Hematopoietic multipotent progenitor cell treated with erythropoietin and hydrocortisone succinate and interleukin-3 and kit ligand, for 15 days (in vitro differentiated cells): ENCODE measurements at places on chromosomes 11 and 22.

GRCh38 chr11:76782531-76783293 is 444 bp upstream of the TSKU start:
- peak; percentile 78 for DNase-seq

- no peak for DNase-seq
These were observed 68.1 kb downstream of the LIF start for GRCh38 chr22:30178181-30179126.

GRCh38 chr11:96905663-96906062 is 515.9 kb downstream of the JRKL start:
- DNase-seq = no peak

GRCh38 chr22:46540874-46541273 is 3.5 kb upstream of the CELSR1 start:
- DNase-seq = no peak

DNA sequence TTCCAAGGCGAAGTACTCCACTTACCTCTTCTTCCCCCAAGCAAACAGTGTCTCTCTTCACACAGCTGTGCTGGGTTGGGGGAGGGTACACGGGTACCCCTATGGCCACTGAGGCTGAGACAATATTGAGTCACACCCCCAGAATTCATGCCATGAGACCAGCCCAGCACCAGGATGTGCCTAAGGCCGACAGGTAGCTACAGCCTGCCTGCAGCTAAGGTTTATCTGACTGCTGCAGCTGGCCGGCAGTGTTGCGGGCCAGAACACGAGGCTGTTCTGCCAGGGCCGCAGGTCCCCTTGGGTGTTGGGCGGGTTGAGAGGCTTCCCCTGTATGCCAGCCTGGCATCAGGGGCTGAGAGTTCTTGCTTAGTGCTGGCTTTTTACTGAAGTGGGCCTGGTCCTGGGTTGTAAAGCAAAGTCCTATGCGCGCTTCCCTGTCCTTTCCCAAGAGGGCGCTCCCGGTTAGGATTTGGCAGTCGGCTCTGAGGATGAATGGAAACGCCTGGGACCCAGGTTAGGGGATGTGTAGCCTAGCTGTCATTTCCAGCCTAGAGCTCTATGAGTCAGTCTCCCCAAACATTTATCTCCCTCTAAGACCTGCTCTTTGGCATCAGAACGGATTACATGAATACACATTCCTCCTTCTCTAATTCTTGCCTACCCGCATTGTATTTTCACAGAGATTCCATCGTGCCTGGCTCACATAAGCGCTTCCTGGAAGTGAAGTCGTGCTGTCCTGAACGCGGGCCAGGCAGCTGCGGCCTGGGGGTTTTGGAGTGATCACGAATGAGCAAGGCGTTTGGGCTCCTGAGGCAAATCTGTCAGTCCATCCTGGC is 7.1 kb downstream of the USP18 start:
- peak; percentile 30 for DNase-seq

DNA sequence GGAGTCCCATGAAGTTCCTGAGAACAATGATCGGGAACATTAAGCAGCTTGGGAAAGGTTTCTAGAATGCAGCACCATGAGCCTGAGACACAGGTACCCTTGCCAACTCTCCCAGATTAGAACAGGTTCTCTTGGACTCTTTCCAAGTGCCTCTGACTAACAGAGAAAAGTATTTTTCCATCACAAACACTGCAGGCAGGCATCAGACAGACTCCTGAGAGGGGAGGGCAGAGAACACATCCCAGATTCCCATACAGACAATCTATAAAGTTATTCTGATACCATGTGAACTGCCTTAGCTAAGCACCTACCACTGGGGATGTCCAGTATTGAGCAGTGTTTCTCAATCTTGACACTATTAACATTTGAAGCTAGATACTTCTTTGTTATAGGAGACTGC is 27.3 kb downstream of the SERGEF start:
- no peak for DNase-seq

GRCh38 chr11:88259431-88259830 is 78.1 kb downstream of the CTSC start:
- DNase-seq = no peak

- DNase-seq = no peak
These were observed 843.0 kb downstream of the TBC1D22A start for GRCh38 chr22:47605441-47605840.

DNA sequence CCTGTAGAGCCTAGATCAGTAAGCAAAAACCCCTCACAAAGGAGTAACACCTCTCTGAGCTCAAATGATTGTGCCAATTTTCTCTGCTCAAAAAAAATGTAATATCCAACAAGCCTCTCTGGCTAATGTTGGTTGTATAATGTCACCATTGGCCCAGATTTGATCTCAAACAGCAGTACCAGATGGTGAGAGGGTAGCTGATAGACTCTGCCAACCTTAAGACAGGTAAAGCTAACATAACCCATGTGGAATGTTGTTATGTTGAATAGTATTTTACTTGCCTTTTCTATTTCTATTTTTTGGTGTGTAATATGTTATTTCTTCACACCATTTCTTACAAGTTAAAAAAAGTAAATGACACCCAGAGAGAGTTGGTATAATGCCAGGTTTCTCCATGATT is 166.7 kb upstream of the GUCY1A2 start:
- DNase-seq = no peak

DNA sequence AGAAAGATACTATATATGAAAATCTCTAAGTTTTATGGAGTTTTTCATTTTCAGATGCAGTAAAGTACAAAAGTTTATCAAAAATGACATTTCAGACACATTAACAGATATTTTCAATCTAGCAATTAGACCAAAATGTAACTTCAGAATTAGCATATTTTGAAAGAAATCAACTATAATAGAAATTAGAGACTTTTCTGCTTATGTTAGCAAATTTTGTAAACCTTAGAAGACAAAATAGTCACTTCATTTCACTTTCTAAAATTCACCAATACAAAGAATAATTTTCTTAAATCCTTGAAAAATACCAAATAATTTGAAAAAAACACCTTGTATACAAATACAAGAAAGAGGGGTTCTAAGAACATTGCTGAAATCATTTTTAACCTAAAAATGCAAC is 135.8 kb upstream of the FIBIN start:
- DNase-seq = no peak

- DNase-seq = no peak
These were observed 806.3 kb downstream of the BRD1 start for GRCh38 chr22:49021131-49021925.

DNA sequence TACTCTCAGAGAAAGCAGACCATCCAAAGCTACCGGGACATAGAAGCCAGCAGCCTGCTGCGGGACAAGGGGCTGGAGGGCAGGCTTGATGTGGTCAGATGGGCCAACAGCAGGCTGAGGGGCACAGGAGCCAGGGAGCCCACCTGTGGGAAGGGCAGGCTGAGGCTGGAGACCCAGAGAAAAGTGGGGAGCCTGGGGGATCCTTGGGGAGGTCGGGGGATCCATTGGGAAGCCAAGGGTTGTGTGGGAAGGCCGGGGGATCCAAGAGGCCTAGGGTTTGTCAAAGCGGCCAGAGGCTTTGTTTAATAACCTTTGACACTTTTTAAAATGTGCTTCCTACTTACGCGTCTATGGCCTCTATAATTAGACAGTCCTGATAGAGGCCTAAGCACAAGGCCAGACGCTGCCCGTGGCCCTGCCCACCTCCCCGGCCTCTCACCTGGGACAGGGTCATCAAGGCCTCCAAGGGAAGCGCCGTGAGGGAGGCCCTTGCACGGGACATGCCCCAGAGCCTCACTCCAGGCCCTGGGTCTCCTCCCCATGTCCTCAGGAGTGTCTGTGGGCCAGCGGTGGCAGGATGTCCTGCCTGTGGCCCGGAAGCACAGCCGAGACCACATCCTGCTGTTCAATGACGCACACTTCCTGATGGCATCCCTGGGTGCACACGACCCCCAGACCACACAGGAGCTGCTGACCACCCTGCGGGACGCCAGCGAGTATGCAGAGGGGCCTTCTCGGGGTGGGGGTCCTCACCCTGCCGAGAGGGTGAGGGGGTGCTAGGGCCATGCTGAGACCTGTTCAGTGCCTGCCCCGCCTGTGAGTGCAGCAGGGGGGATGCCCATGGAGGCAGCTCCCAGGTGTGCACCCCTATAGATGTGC is 8.6 kb upstream of the GTSE1 start:
- no peak for DNase-seq

DNA sequence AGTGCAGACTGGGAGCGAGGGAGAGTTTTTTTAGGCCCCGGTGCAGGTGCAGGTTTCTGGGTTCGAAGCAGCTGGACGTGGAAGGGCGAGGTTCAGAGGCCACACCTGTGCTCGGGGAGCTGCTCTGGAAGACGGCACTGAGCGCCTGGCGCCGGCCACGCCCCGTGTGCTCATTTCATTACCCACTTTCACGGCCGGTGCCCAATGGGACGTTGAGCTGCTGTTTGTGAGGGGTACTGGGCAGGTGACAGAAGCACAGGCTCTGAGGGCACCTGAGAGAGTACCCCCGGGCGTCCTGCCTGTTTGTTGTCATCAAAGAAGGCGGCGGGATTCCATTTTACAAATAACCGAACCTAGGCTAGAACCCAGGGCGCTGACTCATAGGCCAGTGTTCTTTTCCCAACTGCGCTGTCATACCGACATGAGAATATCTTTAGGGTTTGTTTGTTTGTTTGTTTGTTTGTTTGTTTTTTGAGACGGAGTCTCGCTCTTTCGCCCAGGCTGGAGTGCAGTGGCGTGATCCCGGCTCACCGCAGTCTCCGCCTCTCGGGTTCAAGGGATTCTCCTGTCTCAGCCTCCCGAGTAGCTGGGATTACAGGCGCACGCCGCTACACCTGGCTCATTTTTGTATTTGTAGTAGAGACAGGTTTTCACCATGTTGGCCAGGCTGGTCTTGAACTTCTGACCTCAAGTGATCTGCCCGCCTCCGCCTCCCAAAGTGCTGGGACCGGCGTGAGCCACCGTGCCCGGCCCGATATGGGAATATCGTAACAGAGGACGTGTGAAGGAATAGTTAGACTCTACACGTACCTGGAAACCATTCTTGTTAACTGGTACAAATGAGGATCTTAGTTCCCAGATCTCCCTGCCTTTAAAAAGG is 16.6 kb upstream of the SPTBN2 start:
- peak; percentile 14 for DNase-seq

DNA sequence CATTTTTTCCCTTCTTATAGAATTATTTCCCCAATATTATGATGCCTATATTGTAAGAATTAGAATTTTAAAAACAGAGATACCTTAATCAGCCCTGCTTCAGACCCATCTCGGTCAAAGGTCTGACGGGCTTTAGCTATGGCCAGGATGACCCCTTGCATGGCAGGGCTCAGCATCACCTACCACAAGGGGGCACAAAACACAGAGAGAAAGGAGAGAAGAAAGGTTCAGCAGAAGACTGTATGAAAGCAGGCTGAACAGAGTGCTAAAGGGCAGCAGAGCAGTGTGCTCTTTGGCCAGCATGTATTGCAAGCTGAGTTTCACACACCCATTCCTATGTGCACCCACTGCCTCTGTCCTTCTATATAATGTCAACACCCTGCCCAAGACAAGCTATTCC is 26.8 kb downstream of the CLDN25 start:
- peak; percentile 17 for DNase-seq

GRCh38 chr22:19052941-19053541 is 69.2 kb downstream of the DGCR2 start:
- DNase-seq = no peak

- no peak for DNase-seq
These were observed 155.7 kb downstream of the CEP164 start for GRCh38 chr11:117483372-117483771.

DNA sequence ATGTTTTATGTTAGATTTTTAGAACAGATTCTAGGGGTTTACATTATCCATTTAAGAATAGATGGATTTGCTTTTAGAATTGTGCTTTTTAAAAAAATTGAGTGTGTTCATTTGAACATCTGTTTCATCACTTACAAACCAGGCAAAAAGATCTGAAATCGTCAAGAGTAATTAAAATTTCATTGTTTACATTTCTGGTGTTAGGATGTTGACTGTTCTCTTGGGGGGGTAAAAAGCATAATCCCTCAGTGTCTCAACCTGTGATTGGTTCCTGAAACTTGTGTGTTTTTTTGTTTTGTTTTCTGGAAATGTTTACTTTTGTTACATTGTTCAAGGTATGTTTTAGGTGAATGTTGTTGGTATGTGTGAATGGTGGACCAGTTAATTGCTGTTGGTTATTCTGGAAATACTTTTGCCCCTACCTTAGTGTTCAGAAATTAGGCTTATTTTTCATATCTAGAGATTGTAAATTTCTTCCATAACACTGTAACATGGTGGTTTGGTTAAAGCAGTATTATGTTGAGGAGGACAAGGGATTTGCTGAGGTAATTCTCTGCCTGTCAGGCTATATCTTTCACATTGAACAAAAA is 4.8 kb downstream of the PCF11 start:
- DNase-seq = no peak

GRCh38 chr22:43633631-43634285 is 178.3 kb downstream of the EFCAB6 start:
- no peak for DNase-seq

GRCh38 chr22:24593836-24594568 is 1.1 kb upstream of the LRRC75B start:
- DNase-seq = no peak

- no peak for DNase-seq
These were observed 43.6 kb downstream of the LRRC32 start for GRCh38 chr11:76626921-76627401.

GRCh38 chr11:114232400-114233059 is 63.7 kb upstream of the NNMT start:
- no peak for DNase-seq
